ENCODE measurements at places on chromosomes 11 and 22.
A peak's percentile ranks its signal among the peaks of the same experiment; 100 is the strongest.

- DNase-seq: no peak
Measured at GRCh38 chr11:110177086-110177456, 83.9 kb downstream of the ZC3H12C start.

DNA sequence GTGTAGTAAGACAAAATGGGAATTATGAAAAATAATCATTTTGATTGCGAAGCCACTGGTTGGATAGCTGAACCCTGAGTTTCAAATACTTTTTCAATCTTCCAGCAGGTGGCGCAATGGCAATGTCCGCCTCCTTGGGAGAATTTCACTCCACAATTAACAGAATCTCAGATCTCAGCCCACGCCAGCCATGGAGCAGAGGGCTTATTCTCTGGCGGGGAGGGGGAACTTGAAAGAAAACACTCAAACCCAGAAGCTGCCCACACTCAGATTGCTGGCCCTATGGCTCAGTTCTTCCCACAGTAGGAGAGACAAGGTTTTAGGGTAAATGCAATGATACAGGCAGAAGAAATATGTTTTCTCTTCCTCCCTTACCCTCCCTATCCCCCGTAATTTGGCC is 38.7 kb upstream of the RCN1 start:
- DNase-seq: peak; percentile 47

DNA sequence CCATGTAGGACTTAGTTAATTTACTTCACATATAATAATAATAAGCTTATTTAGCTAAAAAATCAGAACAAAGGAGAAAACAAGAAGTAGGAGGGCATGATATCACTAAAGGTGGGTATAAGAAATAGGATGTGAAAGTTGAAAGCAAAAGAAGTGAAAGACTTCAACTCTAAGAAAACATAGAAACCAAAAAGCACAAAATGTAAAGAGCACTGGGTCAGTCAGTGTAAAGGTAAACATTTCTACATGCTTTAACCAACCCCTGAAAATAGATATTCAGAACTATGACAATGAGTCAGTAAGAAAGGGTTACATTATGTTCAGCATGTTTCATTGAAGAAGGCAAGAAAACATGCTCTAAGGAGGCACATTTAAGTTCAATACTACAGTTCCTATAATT is 298.8 kb downstream of the SWAP70 start:
- no peak for DNase-seq

- no peak for DNase-seq
Measured at GRCh38 chr11:19218216-19218615, 16.4 kb upstream of the CSRP3 start.

GRCh38 chr11:12456651-12457579 is 79.5 kb downstream of the PARVA start:
- DNase-seq: no peak

DNA sequence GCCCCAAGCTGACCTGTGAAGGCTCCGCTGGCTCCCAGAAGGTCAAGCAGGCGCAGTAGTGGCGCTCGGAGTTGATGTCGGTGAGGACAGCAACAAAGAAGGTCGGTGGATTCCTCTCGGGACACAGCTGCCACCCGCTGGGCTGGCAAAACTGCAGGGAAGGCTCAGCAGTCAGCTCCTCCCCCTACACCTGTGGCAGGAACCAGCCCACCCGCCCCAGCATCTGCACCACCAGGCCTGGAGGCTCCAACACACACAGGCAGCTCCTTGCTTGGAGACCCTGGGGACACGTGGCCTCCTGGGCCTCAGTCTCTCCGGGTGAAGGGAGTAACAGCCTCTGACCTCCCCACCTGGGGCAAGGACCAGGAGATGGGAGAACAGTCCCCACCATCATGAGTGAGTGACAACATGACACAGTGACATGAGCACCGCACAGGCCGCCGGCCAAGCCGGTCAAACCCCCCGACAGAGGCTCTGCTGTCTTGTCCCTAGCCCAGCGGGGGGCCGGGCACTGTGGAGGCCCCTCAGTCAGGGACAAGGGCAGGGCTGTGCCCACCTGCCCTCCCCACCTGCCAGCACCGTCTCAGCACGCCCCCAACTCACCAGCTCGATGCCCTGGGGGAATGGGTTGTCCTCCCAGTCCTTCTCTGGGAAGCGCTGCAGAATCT is 6.9 kb downstream of the SBF1 start:
- DNase-seq: no peak

- DNase-seq: no peak
Measured at GRCh38 chr11:78237293-78238046, 48.8 kb downstream of the USP35 start.

GRCh38 chr11:67437082-67437808 is at the start of gene PTPRCAP:
Gene PTPRCAP, minus strand, starts transcription at chr11:67437682. Its CDS starts 63 bp downstream, at chr11:67437619.
- DNase-seq: peak; percentile 73

- DNase-seq: peak; percentile 48
Measured at GRCh38 chr22:22235558-22235957, 9.0 kb upstream of the VPREB1 start.

DNA sequence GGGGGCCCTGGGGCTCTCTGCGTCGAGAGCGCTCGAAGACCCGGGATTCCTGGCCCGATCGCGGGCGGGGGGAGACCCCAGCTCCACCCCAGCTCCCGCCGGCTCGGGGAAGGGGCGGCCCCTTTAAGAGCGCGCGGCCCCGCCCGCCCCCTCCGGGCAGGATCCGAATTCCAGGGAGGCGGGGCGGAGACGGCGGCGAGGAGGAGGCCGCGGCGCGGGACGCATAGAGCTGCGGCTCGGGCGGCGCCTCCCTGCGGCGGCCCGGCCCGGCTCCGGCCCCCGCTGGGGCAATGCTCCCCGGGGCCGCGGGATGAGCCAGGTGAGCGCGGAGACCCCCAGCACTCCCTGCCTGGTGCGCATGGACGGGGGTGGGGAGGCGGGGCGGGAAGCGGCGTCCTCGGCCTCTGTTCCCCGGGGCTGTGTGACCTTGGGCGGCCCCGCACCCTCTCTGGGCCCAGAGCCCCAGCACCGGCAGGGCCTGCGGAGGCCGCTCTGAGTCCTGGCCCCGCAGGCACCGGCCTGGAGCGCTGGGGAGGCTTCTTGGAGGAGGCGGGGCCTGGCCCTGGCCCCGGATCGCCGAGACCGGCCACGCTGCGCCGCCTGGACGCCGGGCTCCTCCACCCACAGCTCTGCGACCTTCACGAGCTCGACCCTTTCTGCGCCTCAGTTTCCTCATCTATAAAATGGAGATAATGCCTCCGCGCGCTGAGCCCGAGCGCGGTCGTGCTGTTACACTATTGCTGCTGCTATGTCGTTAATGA is 565 bp downstream of the GAS2L1 start:
- DNase-seq: no peak

GRCh38 chr22:42327462-42328129 is 57.1 kb upstream of the TCF20 start:
- DNase-seq: no peak

DNA sequence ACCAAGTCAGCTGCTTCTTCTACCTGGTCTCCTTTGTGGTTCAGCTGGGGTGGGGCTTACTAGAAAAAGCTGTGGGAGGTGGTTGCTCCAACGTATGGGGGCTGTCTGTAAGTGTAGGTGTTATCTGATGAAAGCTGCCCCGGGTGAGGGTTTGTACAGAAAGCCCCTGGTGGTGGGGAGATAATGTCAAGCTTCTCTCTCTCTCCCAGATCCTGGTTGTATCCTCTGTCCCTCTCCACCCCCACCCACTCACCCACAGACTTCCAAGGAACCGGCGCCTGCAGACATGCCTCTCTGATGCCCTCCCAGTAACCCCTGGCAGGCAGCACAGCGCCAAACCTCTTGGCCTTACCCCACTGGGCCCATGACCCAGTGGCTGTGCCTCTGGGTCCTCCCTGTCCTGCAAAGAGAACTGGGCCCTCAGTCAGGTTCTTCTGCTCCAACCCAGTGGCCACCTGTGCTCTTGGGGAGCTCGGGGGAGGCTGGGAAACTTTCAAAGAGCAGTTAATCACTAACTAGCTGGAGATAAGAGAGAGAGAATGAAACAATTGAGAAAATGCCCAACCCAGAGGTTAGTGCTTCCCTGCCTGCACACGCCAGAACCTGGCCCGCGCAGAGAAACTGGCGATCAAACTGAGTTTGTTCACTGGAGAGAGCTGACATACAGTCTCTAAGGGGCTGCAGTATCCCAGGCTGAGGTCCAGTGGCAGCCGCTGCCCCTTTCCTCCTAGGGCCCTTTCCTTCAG is 20.4 kb upstream of the EHF start:
- DNase-seq: no peak

GRCh38 chr11:125258291-125259032 is 93.9 kb downstream of the PKNOX2 start:
- DNase-seq: no peak

DNA sequence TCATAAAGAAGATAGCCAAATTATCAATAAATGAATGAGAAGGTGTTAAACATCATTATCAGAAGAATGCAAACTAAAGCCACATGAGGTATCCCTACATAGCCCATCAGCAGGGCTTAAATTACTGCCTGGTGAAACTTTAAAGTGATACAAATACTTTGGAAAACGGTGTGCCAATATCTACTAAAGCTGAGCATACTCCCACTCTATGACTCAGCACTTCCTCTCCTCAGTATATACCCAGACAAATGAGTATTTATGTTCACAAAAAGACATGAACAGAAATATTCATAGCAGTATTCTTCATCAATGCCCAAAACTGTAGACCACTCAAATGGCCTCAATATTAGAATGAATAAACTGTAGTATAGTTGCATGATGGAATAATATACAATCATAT is 284.6 kb upstream of the ZC3H12C start:
- DNase-seq: no peak

DNA sequence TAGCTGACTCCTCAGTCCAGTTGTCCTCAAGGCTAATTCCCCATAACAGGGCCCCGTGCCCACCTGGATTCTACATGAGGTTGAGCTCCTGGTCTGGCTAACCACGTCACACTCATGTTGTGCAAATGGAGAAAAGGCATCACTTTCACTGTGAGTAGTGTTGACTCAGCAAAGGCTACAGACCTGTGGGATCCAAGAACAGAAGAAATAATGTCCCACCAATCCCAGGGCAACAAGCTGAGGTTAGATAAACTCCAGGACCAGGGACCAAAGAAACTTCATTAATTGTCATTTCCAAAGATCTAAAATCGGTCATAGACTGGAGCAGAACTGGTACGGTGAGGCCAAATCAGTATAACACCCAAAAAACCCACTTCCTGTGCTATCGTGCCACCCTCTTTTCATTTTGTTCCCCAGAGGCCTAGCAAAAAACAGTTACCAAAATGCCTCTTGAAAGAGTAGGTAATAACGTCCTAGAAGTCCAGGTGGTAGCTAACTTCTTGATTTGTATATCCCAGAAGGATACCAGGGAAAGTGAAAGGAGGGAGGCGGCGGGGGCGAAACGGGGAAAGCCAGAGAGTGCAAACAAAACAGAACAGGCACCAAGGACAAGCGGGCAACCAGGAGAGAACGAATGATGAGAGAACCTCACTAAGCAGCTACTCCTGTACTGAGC is 1.4 kb downstream of the PCSK7 start:
- DNase-seq: peak; percentile 24

DNA sequence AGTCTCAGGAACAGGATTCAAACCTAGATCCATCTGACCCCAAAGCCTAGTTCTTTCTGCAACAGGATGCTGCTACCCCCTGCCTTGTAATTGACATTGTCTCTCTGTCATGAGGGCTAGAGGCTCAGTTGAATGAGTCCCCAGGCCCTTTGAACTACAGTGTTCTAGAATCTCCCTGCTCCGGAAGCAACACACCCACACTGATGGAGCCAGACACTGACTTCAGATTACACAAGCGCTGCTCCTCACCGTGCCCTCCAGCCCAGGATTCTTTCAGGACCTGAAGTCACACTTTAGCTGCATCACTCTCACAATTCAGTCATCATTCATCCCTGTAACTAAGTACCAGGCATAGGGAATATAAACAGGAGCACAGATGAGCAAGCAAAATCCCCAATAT is 69.6 kb downstream of the RAB30 start:
- peak; percentile 16 for DNase-seq

- no peak for DNase-seq
Measured at GRCh38 chr11:95095858-95096587, 6.4 kb downstream of the ENDOD1 start.

GRCh38 chr11:114050258-114050927 is 9.1 kb upstream of the ZBTB16 start:
- DNase-seq: no peak

DNA sequence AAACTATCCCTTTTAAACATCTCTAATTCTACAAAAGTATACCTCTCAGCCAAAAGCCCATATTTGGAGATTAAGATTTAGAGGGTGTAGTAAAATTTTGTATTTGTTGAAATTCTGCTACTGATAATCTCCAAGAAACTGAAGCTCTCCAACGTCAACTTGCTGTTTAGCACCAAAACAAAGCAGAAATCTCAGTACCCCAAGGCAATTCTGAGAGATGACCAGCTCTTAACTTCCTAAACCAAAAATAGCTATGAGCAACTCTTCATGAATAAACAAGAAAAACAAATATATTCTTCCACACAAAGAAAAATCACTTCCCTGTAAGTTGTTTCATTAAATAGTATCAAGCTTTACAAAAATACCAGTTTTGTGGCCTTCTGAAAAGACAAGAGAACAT is 13.3 kb downstream of the RRAS2 start:
- no peak for DNase-seq

GRCh38 chr11:12696911-12697581 is 22.8 kb downstream of the TEAD1 start:
- DNase-seq: no peak

GRCh38 chr11:46364056-46364455 is 16.8 kb downstream of the DGKZ start:
- no peak for DNase-seq

DNA sequence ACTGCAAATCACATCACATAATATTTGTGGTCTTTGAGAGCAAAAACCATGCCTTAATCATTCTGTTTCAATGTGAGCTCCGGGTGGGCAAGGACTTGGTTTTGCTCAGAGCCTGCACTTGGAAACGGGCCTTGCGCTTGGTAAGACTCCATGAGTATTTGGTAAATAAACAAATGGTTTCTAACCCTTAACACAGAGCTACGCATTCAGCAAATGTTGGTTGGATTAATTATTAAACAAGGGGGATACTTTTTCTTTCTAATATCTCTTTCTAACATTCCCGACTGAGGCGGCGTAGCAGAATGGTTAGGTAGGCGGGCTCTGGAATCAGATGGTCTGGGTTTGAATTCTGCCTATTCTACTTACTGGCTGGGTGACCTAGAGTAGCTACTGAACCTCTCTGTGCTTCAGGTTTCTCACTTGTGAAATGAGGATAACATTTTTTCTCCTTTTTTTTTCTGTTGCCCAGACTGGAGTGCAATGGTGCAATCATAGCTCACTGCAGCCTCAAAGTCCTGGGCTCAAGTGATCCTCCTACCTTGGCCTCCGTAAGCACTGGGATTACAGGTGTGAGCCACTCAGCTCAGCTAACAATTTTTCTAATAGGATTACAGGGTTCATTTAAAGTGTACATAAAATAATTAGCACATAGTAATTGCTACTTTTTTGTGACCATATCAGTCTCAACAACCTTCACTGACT is 3.4 kb upstream of the FAM83F start:
- no peak for DNase-seq

All from CD4-positive, alpha-beta T cell treated with Interleukin-4 for 1 hour (primary cell).